ENCODE measurements at places on chromosomes 6 and 20. TPM values are rescaled to one million over a fixed set of nuclear protein-coding genes. Genes with fewer than 3 reads are reported as not detected.
A peak's percentile ranks its signal among the peaks of the same experiment; 100 is the strongest.

Gene CST5
- not detected for total RNA-seq

Gene EPPIN
- not detected for total RNA-seq

Gene MUCL3
- total RNA-seq = 0.20 TPM

Gene RFX6
- not detected for total RNA-seq

Gene C20orf204
- 1.3 TPM for total RNA-seq

Gene MACROD2
- 1.6 TPM for total RNA-seq

DNA sequence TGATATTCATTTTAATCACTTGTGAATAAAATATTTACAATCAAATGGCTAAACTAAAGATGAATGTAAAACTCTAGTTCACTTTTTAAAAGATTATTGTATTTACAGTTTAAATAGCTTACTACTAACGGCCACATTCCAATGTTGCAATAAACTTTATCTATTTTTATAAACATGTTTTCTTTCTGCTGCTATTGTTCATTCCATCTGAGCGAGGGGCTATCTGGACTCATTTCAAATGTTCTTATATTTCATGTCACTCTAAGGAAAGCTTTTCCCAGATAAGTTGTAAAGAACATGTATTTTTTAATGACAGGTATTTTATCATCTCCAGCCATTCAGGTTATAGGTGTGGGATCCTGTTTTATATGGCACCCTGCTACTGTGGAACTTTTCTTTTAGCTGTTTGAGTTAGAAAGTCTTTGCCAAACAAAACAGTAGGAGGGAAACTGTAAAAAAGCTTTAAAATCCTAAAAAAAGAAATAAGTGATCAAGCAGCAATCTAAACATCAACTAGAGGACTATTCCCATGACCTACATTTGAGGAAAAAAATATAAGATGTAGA, 42.5 kb downstream of the HMGCLL1 start:
- no peaks in the 10 kb centered on the region for H3K4me1 ChIP-seq
- no peaks in the 10 kb centered on the region for H3K27me3 ChIP-seq
- H3K27ac ChIP-seq = no peak overlapping the region
- no peaks in the 10 kb centered on the region for H3K36me3 ChIP-seq

GRCh38 chr6:137798846-137799245, 68.2 kb upstream of the TNFAIP3 start:
- H3K4me3 ChIP-seq = no peak overlapping the region
- no peaks in the 10 kb centered on the region for H3K27me3 ChIP-seq
- no peaks in the 10 kb centered on the region for H3K4me1 ChIP-seq
- no peak overlapping the region for H3K27ac ChIP-seq
- DNase-seq = no peak

GRCh38 chr6:16420715-16421461, 182.5 kb downstream of the GMPR start:
- H3K27ac ChIP-seq = no peak overlapping the region
- DNase-seq = no peak
- H3K27me3 ChIP-seq = no peaks in the 10 kb centered on the region
- no peaks in the 10 kb centered on the region for H3K36me3 ChIP-seq
- H3K4me3 ChIP-seq = no peak overlapping the region

GRCh38 chr6:162119341-162119740, 608.2 kb downstream of the PRKN start:
- H3K27ac ChIP-seq = no peak overlapping the region
- H3K4me1 ChIP-seq = no peaks in the 10 kb centered on the region
- no peak for DNase-seq
- H3K27me3 ChIP-seq = no peaks in the 10 kb centered on the region
- no peak overlapping the region for H3K4me3 ChIP-seq

- H3K4me1 ChIP-seq = no peaks in the 10 kb centered on the region
- H3K27ac ChIP-seq = no peak overlapping the region
- no peak for DNase-seq
- H3K36me3 ChIP-seq = no peaks in the 10 kb centered on the region
- H3K27me3 ChIP-seq = no peaks in the 10 kb centered on the region
- H3K4me3 ChIP-seq = no peak overlapping the region
Observed at GRCh38 chr6:144177726-144178125, 27.4 kb downstream of the STX11 start.

- no peak for DNase-seq
- H3K4me3 ChIP-seq = no peak overlapping the region
- no peaks in the 10 kb centered on the region for H3K36me3 ChIP-seq
- H3K4me1 ChIP-seq = no peaks in the 10 kb centered on the region
Observed at GRCh38 chr6:83417880-83418663, 12.8 kb downstream of the ME1 start.

DNA sequence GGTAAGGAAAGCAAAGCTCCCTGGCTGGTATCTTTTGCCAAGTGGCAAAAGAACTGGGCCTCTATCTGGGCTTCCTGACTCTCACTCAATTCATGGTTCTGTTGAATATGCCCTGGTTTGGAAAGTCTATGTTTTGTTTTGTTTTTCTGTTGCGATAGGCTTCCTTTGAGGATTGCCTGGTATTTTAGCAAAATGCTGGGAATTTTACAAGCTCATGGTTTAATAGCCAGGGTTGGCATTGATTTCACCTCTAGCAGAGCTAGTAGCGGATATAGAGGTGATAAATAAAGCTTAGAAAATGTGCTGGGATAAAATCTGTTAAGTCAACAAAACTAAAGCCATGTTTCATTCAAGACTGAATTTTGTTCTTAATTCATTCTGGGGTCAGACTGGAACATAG, 109.9 kb downstream of the RNF144B start:
- H3K4me1 ChIP-seq = no peaks in the 10 kb centered on the region
- no peak overlapping the region for H3K27ac ChIP-seq
- no peak overlapping the region for H3K4me3 ChIP-seq
- no peaks in the 10 kb centered on the region for H3K36me3 ChIP-seq
- H3K27me3 ChIP-seq = no peaks in the 10 kb centered on the region
- DNase-seq = no peak

- no peak overlapping the region for H3K27ac ChIP-seq
- H3K36me3 ChIP-seq = peaks cover 12% of the 10 kb centered on the region
- peaks cover 2% of the 10 kb centered on the region for H3K4me1 ChIP-seq
- H3K27me3 ChIP-seq = no peaks in the 10 kb centered on the region
Observed at GRCh38 chr6:101826678-101827077, 433.2 kb downstream of the GRIK2 start.

DNA sequence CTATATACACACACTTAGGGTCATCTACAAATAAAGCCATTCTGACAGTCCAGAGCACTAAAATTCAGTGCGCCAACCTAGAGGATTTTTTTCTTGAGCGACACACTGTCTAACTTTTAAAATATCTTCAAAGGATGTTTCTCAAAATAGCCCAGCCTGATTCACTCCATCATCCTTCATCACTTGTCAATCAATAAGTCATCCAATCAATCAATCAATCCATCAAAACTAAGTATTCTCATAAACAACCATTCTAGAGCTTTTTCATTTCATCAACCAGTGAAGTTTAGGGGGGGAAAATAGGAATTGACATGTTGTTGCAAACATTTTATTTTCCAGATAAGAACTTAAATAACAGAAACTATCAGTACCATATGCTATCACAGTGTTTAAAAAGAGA, 183.2 kb downstream of the HDGFL1 start:
- H3K27me3 ChIP-seq = no peaks in the 10 kb centered on the region
- no peaks in the 10 kb centered on the region for H3K36me3 ChIP-seq
- H3K27ac ChIP-seq = no peak overlapping the region
- DNase-seq = no peak

DNA sequence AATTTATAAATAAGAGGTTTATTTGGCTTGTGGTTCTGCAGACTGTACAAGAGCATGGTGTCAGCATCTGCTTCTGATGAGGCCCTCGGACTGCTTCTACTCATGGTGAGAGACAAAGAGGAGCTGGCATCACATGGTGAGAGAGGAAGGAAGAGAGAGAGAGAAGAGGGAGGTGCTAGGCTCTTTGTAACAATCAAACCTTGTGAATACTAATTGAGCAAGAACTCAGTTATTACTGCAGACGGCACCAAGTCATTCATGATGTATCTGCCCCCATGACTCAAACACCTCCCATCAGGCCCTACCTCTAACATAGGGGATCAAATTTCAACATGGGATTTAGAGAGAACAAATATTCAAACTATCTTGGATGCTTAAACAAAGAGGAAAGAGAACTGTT, 6.3 kb upstream of the SIRPG start:
- H3K4me1 ChIP-seq = no peaks in the 10 kb centered on the region
- no peak overlapping the region for H3K4me3 ChIP-seq
- no peak overlapping the region for H3K27ac ChIP-seq
- no peaks in the 10 kb centered on the region for H3K27me3 ChIP-seq

- DNase-seq = no peak
- no peak overlapping the region for H3K27ac ChIP-seq
- no peaks in the 10 kb centered on the region for H3K4me1 ChIP-seq
- no peaks in the 10 kb centered on the region for H3K27me3 ChIP-seq
- H3K36me3 ChIP-seq = no peaks in the 10 kb centered on the region
- no peak overlapping the region for H3K4me3 ChIP-seq
Observed at GRCh38 chr6:23656255-23657194, 469.5 kb upstream of the NRSN1 start.

DNA sequence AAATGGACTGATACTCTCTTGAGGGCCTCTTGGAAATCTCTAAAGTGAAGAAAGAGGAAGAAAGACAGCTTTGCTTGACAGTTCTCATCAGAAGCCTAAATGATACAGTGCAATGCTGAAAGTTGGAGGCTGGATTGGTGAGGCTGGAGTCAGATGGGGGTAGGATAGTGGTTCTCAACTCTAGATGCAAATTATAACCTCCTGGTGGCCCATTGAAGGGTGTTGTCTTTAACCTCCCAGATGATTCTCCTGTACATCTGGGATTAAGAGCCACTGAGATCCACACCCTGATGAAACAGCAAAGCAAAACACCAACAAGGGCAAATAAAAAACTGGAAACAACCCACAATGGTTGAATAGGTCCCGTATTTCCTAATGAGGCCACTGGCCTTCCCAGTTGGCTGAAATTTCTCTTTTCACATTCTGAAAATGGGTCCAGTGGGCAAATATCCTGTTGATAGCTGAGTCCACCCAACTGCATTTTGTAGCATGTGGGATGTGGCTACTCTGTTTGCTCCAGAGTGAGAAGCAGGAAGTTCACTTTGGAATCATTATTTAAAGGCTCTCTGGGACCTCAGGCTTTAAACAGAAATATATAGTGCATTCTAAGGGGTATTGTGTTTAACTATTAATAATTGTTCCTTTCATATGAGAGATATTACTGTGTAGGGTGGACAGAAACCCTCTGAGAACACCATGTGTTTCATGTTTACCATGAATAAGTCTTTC, 208.1 kb downstream of the SOX4 start:
- no peak overlapping the region for H3K27ac ChIP-seq
- peaks cover 10% of the 10 kb centered on the region for H3K4me1 ChIP-seq
- H3K27me3 ChIP-seq = no peaks in the 10 kb centered on the region
- peaks cover 33% of the 10 kb centered on the region for H3K36me3 ChIP-seq
- no peak for DNase-seq

DNA sequence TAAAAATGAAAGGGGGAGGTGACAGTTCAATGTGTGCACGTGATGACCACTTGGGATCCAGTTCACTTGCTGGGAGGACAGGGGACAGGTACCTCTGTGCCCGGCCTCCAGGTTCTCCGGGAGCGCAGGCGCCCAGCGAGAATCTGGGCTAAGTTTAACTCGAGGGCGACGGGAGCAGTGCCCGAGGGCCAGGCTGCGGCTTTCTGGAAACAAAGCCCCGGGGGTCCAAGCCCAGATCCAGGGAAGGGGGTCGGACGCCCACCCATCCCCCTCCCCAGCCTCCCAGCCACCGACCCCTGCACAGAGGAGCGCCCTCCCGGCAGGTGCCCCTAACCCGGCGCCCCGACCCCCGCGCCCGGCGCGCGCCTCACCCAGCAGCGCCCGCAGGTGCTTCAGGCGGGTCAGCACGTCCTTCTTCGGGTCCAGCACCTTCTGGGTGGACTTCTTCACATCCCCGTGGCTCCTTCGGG, 405 bp downstream of the RALGAPA2 start:
- no peak overlapping the region for H3K27ac ChIP-seq
- no peaks in the 10 kb centered on the region for H3K36me3 ChIP-seq
- H3K27me3 ChIP-seq = no peaks in the 10 kb centered on the region

GRCh38 chr6:156777577-156778453, 637 bp downstream of the ARID1B start:
- peak overlapping the region; percentile 92 for H3K4me3 ChIP-seq
- H3K27ac ChIP-seq = peak overlapping the region; percentile 53
- H3K27me3 ChIP-seq = no peaks in the 10 kb centered on the region

DNA sequence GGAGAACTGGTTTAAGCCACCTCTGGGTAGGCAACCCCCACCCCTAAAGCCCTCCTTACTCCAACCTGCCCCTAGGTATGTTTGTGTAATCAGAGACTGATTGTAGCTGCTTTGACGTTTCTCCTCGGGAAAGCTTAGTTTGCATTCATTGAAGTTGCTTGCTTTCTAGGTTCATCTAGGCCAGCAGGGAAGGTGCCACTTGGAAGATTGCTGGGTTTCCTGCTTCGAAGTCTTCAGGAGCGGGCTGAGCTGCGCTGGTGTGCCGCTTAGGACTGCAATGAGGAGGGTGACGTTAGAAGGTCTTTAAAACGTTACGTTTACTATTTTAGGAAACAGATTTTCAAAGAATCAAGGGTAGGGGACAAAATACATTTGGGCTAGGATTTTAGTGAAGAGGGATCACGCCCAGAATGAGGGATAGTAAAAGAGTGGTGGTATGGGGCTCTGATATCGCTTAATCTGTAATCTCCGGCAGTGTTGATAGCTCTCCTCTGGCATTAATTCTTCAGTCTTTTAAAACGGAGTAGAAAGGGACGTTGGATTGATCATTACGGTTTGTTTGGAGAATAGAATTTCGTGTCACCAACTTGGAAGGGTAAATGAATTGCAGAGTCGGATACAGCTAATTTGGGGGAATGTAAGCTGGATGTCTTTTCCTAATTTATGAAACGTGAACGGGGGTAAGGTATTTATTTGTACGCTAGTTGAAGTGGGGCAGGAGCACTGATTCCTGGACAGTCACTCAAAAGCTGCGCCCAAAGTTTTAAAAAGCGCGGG, 92.6 kb upstream of the PRDM1 start:
- peaks cover 64% of the 10 kb centered on the region for H3K27me3 ChIP-seq
- no peak overlapping the region for H3K27ac ChIP-seq

- H3K27ac ChIP-seq = no peak overlapping the region
- no peak for DNase-seq
- H3K4me3 ChIP-seq = no peak overlapping the region
- H3K27me3 ChIP-seq = no peaks in the 10 kb centered on the region
- H3K36me3 ChIP-seq = no peaks in the 10 kb centered on the region
Observed at GRCh38 chr6:167695831-167696230, 130.9 kb upstream of the AFDN start.

DNA sequence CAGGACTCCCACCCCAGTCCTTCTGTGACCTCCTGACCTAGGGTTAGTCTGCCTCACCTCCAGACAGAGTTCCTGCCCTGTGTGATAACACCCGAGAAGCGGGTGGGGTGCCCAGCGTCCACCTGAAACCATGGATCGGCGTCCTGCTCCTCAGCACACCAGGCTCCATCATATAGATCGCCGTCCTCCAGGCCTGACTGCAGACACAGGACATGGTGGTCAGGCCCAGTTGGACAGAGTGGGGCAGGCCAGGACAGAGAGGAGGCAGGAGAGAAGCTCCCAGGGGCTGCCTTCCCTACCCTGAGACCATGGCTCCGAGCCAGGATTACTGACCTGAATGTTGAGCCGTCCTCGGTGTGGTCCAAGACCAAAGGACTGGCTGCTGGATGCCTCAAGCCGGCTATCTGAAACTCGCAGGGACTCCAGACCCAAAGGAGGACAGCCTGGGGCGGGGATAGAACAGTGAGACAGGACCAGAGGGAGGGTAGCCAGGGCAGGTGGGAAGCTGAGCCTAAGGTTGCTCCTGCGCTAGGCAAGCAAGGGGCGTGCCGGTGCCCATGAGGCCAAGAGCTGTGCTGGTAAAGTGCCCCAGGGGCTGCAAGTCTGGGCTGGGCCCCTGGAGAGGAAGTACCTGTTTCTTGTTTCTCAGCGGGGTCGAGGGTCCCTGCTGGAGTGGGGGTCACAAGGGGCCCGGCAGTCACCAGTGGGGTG, 2.2 kb downstream of the CPXM1 start:
- no peak for DNase-seq
- H3K27me3 ChIP-seq = peaks cover 12% of the 10 kb centered on the region
- H3K36me3 ChIP-seq = peaks cover 38% of the 10 kb centered on the region
- no peak overlapping the region for H3K4me3 ChIP-seq
- H3K4me1 ChIP-seq = no peaks in the 10 kb centered on the region
- no peak overlapping the region for H3K27ac ChIP-seq
